Skeletal muscle cell (primary cell): ENCODE measurements at places on chromosomes 11 and 22.
A peak's percentile ranks its signal among the peaks of the same experiment; 100 is the strongest.

GRCh38 chr11:109960831-109961230 lies 132.4 kb upstream of the ZC3H12C start:
- DNase-seq, result peak; percentile 96

- no peak for DNase-seq
Observed at GRCh38 chr11:20601221-20601914, 2.0 kb downstream of the SLC6A5 start.

GRCh38 chr11:115501502-115501892 lies 2.7 kb downstream of the CADM1 start:
- no peak for DNase-seq

- DNase-seq, result no peak
Observed at GRCh38 chr11:87031433-87032170, 6.1 kb upstream of the TMEM135 start.

- DNase-seq, result no peak
Observed at GRCh38 chr22:27723158-27723557, 78.4 kb downstream of the MN1 start.

GRCh38 chr11:16367252-16367651 lies 10.9 kb upstream of the SOX6 start:
- DNase-seq, result no peak

DNA sequence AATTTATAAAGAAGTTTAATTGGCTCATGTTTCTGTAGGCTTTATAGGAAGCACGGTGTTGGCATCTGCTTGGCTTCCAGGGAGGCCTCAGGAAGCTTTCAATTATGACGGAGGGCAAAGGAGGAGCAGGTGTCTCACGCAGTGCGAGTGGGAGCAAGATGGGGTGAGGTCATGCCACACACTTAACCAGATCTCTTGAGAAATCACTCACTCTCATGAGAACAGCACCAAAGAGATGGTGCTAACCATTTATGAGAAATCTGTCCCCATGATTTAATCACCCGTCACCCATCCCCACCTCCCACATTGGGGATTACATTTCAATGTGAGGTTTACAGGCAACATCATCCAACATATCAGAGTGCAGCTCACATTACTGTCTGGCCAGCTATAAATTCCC lies 103.5 kb downstream of the ARHGAP8 start:
- no peak for DNase-seq

DNA sequence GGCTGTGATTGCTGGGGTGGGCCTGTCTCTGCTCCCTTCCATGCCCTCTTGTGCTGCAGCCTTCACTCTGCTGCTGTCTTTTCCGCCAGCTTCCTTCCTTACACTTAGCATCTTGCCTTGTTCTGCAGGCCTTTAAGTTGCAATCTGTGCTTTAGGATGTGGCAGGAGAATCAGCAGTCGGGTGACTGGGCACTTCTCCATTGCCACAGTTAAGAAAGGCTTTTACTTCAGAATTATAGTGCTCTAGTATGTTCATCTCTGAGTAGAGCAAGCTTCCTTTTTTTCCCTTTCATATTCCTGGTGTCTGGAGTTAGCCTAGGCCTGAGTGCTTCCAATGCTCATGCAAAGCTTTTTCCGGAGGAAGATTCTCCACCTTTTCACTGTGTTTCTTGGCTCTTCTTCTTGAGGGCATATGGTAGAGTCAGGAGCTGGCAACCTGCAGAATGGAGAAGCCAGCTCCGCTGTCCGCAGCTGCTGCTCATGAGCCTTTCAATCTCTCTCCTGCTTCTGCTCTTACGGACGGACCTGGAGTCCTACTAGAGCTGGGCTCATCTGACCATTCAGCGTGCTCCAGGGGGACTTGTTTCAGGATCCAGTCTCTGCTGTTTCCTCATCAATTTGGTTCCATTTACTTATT lies 20.2 kb downstream of the PPP6R2 start:
- no peak for DNase-seq

DNA sequence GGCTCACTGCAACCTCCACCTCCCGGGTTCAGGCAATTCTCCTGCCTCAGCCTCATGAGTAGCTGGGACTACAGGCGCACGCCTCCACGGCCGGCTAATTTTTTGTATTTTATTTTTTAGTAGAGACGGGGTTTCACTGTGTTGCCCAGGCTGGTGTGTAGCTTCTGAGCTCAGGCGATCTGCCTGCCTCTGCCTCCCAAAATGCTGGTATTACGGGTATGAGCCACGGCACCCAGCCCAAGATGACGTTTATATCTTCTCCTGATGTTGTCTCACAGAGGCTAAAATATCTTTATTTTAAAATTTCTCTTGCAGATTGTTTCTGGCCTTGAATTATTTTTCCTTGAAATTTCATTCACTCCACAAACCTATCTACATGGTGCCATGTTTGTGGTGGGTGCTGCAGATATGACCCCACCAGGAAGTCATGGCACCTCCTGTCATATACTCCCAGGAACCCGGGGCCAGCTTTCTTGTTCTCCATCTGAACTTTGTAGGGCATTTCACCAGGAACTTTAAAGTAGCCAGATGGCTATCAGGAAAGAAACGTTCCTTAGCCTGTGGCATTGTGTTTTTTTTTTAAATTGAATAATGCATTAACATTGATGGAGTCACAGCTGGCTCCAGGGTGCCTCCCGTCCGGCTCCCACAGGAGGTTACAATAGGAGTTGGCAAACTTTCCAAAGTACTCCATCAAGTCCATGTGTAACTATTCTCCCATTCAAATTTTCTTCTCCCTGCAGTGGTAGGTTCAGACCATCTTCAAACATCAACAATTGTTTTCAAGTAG lies 42.0 kb upstream of the LIPT2 start:
- no peak for DNase-seq

DNA sequence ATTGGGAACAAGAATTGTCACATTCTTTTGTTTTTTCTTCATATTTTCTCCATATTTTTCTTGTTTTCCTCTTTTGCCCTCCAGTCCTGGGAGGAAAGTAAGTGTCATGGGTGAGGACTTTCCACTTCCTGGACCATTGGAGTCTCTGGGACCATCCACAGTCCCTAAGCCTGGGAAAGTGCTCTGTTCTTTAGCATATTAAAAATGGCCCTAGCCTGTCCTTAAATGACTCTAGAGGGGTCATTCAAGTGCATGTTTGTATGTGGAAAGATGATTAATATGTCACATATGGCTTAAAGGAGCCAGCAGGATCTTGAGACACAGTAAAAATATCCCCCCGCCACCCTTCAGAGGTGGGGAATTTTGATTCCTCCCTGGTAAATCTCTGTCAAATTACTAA lies 20.1 kb upstream of the SCGB1D1 start:
- no peak for DNase-seq

DNA sequence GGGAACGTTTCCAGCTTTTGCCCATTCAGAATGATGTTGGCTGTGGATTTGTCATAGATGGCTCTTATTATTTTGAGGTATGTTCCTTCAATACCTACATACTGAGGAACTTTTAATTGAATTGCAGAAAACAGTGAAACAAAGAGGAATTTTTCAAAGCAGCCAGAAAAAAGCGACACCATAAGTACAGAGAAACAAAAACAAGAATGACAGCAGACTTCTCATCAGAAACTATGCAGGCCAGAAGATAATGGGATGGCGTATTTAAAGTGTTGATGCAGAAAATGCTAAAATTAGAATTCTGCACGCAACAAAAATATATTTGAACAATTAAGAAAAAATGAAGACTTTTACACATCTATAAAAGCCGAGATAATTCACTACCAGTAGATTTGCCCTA lies 95.4 kb upstream of the TIMP3 start:
- no peak for DNase-seq

DNA sequence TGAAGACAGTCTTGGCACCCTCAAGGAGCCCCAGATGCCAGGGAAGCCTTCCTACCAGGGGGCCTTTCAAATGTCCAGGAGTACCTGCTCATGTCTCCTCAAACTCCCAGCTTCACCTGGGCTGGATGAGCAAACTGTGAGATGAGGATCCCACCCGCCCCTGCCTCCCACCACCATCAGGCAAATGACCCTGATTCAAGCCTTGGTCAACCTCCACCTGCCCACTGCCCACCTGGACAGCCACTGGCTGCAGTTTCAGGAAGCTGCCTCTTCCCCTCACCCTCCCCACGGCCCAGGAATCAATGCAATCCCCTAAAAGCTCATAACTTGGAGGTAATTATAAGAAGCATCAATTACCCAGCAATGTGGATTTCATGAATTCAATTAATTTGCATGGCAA lies 122.7 kb downstream of the BUD13 start:
- DNase-seq, result no peak

DNA sequence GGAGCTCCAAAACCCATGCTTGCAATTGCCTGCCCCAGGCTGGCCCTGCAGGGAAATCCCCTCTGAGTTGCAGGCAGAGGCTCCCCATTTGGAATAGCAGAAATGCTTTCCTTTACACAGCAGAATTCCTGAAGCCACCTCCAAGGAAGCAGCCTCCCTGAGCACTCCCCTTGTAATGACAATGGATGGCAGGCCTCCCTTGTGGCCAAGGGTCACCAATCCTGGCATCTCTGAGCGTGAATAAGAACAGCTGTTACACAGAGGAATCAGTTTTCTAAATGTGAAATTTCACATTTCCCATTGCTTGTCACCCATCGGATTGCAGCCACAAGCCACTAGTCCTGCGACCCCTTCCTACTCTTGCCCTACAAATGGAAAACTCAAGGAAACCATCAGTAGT lies 107.6 kb downstream of the GALNT18 start:
- no peak for DNase-seq

DNA sequence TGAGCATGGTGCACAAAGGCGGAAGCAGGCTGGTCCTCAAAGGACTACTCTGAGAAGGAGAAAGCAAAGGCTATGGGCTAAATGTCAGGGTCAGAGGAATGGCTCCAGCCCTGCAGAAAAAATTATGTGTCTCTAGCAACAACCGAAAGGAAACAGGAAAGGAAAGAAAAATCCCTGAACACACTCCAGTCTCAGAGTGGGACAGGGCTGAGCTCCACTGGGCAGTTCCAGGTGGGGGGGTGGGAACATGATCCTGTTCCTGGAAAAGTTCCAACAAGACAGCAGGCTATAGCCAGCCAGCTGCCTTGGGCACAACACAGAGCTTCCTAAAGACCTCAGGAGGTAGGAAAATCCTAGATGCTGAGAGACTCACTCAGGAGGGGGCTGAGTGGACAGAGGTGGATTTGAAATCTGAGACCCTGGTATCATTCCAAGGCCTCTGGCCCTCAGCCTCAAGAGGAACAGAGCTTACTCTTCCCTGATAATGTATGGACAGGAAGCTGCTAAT lies 1088.2 kb downstream of the TBC1D22A start:
- no peak for DNase-seq

DNA sequence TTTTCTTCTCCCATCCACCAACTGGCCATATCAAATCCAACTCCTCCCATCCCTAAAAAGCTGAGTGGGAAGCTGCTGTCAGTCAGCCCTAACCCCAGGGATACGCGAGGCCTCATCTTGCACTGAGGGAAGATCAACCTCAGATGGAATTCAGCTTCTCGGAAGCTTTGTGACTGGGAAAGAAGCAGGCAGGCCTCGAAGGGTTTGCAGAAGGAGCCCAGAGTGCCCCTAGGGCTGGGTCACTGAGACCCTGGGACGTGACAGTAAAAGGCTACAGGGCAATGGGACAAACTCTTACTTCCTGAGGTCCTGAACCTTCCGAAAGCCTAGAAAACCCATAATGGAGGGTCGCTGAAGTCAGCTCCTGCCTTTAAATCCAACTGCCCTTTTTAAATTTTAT lies 34.4 kb upstream of the NNMT start:
- no peak for DNase-seq

DNA sequence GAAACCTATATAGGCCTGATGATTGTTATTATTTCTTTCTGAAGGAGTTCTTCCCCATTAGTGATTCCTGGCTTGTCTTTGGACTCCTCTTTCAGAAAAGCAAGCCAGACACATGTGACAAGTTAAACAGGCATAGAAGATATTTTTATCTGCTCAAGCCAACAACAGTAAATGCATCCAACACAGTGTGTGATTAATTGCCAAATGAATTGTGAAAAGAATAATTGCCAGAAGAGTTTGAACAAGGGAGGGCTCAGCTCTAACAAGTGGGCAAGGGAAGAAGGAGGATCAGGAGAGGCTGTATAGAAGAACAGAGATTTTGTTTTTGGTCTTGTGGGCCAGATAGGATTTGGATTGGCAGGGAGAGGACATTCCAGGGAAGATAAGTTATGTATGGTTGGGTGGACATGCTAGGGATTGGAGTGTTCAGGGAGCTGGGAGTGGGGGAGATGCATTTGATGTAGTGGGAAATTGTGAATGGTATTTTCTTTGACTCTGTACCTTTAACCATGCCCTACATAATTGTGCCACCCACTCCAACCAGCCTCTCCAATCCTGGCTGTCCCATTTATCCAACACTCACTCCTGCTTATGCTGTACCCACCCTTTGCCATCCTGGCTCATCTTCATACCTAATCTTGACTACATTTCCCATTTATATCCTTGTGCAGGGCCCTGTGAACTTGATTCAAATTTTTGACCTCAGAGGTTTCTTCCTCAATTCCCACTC lies 172.8 kb downstream of the RRAS2 start:
- no peak for DNase-seq

DNA sequence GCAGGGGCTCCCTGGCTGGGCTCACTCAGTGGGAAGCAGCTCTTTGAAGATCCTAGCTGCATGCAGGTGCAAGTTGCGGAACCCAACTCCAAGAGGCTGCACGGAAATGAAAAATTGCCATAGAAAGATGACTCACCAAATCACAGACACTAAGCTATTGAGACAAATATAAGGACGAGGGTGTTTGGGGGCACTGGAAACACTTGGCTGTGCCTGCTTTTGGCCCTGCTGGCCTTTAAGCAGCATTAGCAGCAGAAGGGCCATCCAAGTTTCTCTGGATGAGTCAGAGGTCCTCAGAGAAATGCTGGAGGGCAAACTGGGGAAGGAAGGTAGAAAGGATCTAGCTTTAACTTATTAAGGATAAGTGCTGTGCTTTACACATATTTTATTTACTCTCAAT lies 282.3 kb downstream of the KIRREL3 start:
- no peak for DNase-seq

GRCh38 chr22:23305922-23306374 lies 125.6 kb downstream of the BCR start:
- DNase-seq, result no peak

GRCh38 chr22:44519886-44520285 lies 21.9 kb upstream of the RTL6 start:
- no peak for DNase-seq

DNA sequence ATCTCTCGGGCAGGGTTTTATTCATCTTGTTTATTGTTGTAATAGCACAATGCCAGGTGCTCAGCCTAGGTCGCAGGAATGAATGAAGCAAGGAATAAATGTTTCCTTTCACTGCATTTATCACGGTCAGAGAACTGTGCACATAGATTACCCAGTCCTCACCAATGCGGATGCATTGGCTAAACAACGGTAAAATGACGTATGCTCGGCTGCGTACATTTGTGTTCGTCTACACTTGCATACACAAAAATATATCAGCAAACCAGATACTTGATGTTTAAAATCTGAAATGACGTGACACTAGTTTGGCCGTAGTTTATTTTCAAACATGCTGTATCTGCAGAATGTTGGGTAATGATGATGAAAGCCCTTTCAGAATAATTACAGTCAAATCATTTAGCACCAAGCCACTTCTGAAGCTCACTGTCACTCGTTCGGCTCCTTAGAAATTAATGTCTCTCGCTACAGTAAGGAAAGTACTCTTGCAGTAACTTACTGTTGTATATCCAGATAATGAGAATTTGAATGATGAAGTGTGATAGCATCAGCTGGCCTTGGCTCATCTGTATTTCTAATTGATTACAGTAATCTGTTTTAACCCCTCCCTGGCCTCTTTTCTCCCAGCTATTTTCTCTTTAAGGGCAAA lies 268.9 kb downstream of the LRRC4C start:
- no peak for DNase-seq
